Smooth muscle cell of trachea (primary cell): ENCODE measurements at places on chromosomes 3 and 15. TPM values are rescaled to one million over a fixed set of nuclear protein-coding genes. Genes with fewer than 3 reads are reported as not detected.

Gene SLC24A1
- total RNA-seq, result 5.3 and 8.0 TPM in 2 replicates

Gene PLSCR2
- total RNA-seq, result not detected in 2 replicates

Gene SLCO2A1
- not detected in 2 replicates for total RNA-seq

Gene DPPA4
- total RNA-seq, result not detected in 2 replicates

Gene PRRT3
- 5.4 and 7.1 TPM in 2 replicates for total RNA-seq

Gene B3GALNT1
- total RNA-seq, result 15.9 and 16.9 TPM in 2 replicates

Gene C2CD4B
- 0.15 TPM in 1 of 2 replicates, not detected in the other for total RNA-seq

Gene RETNLB
- not detected in 2 replicates for total RNA-seq

Gene MYRIP
- total RNA-seq, result 0.73 TPM in 1 of 2 replicates, not detected in the other

Gene ZIC4
- not detected in 2 replicates for total RNA-seq

Gene TKT
- total RNA-seq, result 680 and 1,459 TPM in 2 replicates

Gene NRROS
- 0.58 and 1.5 TPM in 2 replicates for total RNA-seq

Gene TTLL3
- total RNA-seq, result 34.7 and 37.2 TPM in 2 replicates

Gene LRRC31
- total RNA-seq, result not detected in 2 replicates

Gene CORO2B
- 31.3 and 42.5 TPM in 2 replicates for total RNA-seq

Gene KBTBD13
- total RNA-seq, result under 0.01 and 0.17 TPM in 2 replicates

Gene CFAP161
- total RNA-seq, result 0.66 TPM in 1 of 2 replicates, not detected in the other

Gene GAP43
- 0.33 and 1.7 TPM in 2 replicates for total RNA-seq

Gene CHRD
- total RNA-seq, result 0.73 and 2.6 TPM in 2 replicates

Gene ROBO2
- 1.0 and 2.8 TPM in 2 replicates for total RNA-seq

Gene EHD4
- 20.8 and 22.8 TPM in 2 replicates for total RNA-seq

Gene CLDN18
- total RNA-seq, result under 0.01 TPM in 1 of 2 replicates, not detected in the other

Gene NGRN
- 62.1 and 91.1 TPM in 2 replicates for total RNA-seq

Gene PGBD4
- 2.2 and 2.3 TPM in 2 replicates for total RNA-seq

Gene DAZL
- total RNA-seq, result not detected in 2 replicates

Gene TP63
- total RNA-seq, result under 0.01 and 0.15 TPM in 2 replicates

Gene NDN
- 59.6 and 132 TPM in 2 replicates for total RNA-seq

Gene MOBP
- under 0.01 TPM in 1 of 2 replicates, not detected in the other for total RNA-seq

Gene UBE2E2
- 51.8 and 128 TPM in 2 replicates for total RNA-seq

Gene NME9
- total RNA-seq, result 0.29 TPM in 1 of 2 replicates, not detected in the other

Gene CYFIP1
- 121 and 131 TPM in 2 replicates for total RNA-seq

Gene CMTM8
- total RNA-seq, result 0.17 TPM in 1 of 2 replicates, not detected in the other

Gene ARGFX
- total RNA-seq, result not detected in 2 replicates

Gene GALNT15
- 17.9 and 93.0 TPM in 2 replicates for total RNA-seq

Gene CKMT1A
- not detected in 2 replicates for total RNA-seq

Gene GPR62
- under 0.01 TPM in 1 of 2 replicates, not detected in the other for total RNA-seq

Gene KY
- total RNA-seq, result 1.6 and 1.7 TPM in 2 replicates

Gene ZWILCH
- 7.9 and 28.7 TPM in 2 replicates for total RNA-seq

Gene ROPN1
- not detected in 2 replicates for total RNA-seq

Gene THRB
- 2.0 and 2.5 TPM in 2 replicates for total RNA-seq

Gene UBE2E1
- total RNA-seq, result 131 and 141 TPM in 2 replicates

Gene CTDSPL
- 31.4 and 38.3 TPM in 2 replicates for total RNA-seq

Gene CLN6
- total RNA-seq, result 6.6 and 10.5 TPM in 2 replicates

Gene BNC1
- 6.1 and 7.9 TPM in 2 replicates for total RNA-seq

Gene ALG1L2
- total RNA-seq, result 0.33 TPM in 1 of 2 replicates, not detected in the other

Gene TTLL13
- total RNA-seq, result not detected in 2 replicates

Gene THUMPD3
- 58.6 and 65.2 TPM in 2 replicates for total RNA-seq

Gene BLM
- 0.33 and 6.4 TPM in 2 replicates for total RNA-seq

Gene TTC14
- total RNA-seq, result 41.6 and 49.1 TPM in 2 replicates

Gene TUSC7
- total RNA-seq, result under 0.01 TPM in 1 of 2 replicates, not detected in the other

Gene KBTBD8
- 1.3 and 1.5 TPM in 2 replicates for total RNA-seq

Gene CDC25A
- 1.3 and 2.6 TPM in 2 replicates for total RNA-seq

Gene LRRC2
- under 0.01 and 0.99 TPM in 2 replicates for total RNA-seq

Gene THBS1
- total RNA-seq, result 724 and 2,470 TPM in 2 replicates

Gene NPAP1
- not detected in 2 replicates for total RNA-seq

Gene RAB6B
- total RNA-seq, result 0.44 and 1.2 TPM in 2 replicates
